ENCODE measurements at places on chromosomes 13 and 19.

DNA sequence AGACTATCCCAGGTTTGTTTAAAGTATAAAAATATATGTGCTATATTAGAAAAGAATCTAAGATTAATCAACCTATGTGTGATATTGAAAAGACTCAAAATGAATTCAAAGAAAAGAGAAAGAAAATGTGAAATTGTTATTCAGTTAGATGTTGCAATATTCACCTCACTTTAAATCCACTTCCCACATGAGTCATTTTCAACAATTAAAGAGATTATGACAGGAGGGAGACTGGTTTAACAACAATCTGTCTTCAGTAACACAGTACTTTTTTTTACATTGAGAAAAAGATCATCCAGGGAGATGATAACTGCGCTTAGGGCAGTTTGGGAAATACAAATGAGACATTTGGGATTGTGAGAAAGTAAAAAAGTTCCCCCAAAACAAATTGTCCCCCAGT is 1246.2 kb downstream of the SLITRK1 start:
- DNase-seq = no peak

GRCh38 chr19:347946-348861 is 3.6 kb upstream of the MIER2 start:
- no peak for DNase-seq

DNA sequence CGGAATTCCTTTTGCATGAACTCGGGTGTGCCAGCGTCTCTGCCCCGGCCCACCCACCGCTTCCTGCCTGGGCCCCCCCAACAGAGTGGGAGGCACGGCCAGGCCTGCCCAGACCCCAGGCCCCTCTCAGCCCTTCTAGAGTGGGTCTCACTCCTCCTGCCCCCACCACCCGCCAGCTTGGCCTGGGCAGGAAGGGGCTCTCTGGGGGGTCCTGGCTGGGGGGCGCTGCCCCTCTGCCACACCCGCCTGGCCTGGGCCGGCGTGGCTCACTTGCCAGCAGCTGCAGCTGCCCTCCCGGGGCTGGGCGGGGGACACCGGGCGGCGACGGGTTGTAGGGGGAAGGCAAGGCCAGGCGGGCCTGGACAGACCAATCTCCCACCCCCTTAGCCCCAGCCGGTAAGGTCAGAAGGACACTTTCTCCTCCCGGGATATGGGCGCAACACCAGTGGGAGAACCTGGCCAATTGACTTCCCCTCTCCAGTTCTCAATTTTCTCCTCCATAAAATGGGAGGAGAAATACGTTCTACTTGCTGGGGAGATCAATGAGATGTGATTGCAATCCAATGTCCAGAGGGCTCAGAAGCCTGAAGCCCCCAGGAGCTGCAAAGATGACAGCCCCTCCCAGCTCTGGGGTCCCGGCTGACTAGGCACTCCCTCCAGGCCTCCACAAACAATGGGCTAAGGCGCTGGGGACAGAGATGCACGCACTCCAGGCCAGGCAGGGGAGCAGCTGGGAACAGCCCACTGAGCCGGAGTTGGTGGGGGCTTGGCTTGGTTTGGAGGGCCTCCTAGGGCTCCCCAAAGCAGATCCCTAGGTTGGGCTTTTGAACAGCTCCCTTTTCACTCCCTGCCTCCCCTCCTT is 2.4 kb downstream of the CRLF1 start:
- no peak for DNase-seq

GRCh38 chr19:48290771-48291488 is 21.0 kb downstream of the ZNF114 start:
- peak; percentile 34 for DNase-seq

DNA sequence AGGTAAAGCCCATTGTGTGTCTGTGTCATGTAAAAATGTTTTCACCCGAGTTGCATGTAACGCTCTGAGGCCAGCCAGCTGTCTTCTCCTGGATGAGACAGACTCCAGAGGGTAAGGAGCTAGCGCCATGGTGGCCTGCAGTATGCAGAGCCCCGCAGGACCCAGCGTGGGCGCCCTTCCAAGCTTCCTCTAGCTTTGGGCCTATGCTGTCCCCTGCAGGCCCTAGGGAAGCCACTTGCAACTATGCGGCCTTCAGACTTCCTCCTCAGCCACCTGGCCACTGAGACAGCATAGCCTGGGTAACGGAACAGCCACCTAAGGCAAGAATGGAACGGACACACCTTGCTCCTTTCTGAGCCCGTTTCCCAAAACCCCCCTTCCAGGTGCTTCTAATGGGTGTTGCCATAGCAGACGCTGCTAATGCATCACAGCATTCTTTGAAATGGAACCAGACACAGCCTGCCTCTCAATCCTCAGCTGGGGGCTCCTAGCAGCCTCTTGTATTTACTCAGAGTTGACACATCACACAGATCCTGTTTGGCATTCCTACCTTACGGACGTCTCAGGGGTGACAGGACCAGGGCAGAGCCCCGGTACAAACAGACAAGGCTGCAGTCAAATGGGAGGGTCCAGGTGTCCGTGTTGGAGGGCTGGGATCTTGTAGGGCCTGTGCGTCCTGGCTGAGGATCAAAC is 6.2 kb downstream of the FAM32A start:
- no peak for DNase-seq

- DNase-seq = no peak
Observed at GRCh38 chr13:110103534-110103933, 203.4 kb downstream of the COL4A1 start.

GRCh38 chr13:27783111-27783510 is 9.2 kb upstream of the GSX1 start:
- DNase-seq = no peak

GRCh38 chr19:4108767-4109625 is 14.9 kb downstream of the MAP2K2 start:
- peak; percentile 84 for DNase-seq

- DNase-seq = no peak
Observed at GRCh38 chr13:26760832-26761582, 421 bp upstream of the GPR12 start.

DNA sequence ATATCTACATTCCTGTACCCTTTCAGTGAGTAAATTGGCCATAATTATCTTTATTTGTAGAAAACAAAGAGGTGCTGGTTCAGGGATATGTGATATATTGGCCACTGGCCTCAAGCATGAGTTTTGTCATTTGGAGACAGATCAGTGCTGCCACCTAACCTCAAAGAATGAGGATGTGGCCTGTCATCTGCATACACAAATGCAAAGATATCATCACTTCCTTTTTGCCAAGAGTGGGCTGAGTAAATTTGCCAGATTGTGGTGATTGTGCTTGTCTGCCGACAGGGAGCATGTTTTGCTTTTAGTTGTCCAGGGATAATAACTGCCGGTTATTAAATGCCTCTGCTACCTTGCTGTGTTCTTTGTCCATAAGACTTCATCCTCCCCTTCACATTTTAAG is 44.2 kb downstream of the WASF3 start:
- DNase-seq = no peak

DNA sequence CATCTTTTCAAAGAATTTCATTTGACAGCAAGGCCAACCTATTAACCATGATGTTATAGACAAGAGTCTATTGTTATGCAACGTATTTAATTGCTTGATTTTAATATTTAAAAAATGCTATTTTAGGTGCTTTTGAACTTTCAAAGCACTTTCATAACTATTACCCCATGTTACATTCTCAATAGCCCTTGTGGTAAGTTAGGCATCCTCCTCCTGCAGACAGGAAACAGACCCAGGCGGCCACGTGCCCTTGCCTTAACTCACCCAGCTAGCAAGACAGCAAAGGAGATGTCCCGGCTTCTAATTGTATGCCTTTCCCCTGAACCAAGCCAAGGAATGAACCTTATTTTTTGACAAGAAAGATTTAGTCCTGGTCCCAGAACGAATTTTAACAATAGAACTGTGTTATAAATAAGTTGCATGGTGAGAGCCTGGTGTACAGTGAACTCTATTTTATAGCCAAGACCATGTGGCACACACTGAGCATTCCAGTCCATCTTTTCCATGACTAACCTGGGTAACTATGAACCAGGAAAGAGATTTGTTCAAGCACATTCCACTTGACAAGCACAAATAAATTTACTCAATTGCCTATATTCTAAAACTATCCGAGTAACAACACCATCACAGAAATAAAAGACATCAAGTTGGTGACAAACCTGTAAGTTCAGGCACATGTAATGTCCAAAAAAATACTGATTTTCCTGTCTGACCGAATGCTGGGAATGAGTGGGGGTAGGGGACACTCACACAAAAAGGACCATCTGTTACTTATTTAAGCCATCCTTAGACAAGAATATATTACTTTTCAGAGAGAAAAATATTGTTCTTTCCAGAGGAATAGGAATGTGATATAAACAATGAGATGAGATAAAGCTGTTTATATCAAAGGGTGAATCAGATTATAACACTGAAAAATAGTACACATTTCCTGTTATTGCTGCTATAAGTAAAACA is 163.0 kb downstream of the EFNB2 start:
- DNase-seq = no peak

DNA sequence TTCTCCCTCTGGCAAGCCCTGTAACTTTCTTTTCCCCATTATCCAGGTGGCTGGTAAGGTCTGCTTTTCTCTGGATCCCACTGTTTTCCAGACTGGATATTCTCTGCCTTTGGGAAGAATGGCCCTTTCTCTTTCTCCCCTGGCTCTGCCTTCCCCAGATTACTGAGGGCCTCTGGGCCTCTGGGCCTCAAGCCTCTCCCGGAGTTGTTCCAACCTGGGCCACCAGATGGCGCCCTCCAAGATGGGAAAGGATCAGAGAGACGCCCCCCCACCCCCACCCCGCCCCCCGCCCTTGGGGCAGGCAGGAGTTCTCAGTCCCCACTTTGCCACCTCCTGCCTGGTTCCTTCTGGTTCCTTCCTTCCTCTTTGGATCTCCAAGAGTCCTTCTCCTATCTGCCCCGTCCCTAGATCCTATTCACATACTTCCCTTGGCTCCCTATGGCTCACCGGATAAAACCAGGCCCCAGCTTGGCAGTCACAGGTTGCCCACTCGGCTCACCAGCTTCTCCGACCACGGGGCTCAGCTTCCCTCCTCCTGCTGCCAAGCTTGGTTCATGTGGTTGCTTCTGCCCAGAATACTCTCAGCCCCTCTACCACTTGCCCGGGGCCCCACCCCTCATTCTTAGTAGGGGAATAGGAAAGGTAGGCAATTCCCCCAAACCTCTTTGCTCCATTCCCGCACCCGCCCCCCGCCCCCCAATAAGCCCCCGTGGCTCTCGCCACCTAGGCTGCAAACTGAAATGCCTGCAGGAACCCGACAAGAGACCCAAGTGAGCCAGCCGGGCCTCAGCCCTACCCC is 13.1 kb downstream of the EPS8L1 start:
- peak; percentile 64 for DNase-seq

GRCh38 chr13:114069376-114070097 is 62.9 kb downstream of the RASA3 start:
- DNase-seq = no peak

GRCh38 chr13:26280822-26281221 is 26.9 kb downstream of the CDK8 start:
- DNase-seq = no peak

GRCh38 chr13:75319254-75319653 is 162.7 kb downstream of the TBC1D4 start:
- DNase-seq = no peak

DNA sequence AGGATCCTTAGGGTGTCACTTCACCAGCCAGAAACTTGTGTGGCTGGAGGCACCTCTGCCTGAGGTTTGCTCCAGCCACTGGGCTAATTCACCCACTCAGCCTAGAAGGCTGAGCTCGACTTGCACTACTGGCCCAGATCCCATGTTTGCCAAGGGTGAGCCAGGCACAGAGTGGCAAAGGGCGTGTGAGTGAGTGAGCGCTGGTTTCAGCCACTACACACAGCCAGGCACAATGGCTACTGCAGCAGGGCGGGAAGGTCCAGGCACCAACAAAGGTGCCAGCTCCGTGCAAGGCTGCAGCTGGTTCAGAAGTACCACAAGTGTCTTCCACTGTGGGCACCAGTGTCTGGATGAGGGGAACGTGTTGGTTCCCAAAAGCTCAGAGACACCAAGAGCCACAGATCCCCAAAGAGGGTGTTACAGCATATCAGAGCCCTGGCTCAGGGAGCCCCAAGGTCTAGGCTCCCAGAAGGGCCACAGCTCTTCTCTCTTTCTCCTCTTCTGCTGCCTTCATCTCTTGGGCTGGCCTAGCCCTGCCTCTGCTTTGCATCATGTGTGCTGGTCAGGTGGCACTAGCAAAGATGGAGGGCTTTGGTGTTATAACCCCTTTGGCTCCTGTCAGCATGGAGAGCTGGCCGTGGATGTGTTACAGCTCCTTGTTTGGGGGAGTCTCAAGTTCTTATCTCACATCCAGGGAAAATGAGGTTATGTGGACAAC is 736.3 kb upstream of the KLHL1 start:
- DNase-seq = peak; percentile 10

DNA sequence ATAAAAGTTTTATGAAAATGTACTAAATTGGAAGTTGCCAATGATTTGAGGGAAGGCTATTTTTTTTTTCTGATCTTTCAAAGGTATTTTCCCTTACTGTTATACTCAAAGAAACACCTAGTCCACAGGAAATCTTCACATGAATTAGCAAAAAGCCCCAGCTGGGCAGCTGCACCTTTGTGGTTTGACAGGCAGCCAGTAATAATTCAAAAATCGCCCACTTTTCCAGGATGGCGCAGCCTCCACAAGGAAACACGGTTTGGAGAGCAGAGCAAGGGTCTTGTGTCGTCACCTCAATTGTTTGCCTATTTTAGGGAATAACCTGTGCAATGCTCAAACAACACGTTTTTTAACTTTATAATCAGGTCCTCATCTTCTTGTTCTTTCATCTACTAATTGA is 324.9 kb upstream of the GPC6 start:
- no peak for DNase-seq

DNA sequence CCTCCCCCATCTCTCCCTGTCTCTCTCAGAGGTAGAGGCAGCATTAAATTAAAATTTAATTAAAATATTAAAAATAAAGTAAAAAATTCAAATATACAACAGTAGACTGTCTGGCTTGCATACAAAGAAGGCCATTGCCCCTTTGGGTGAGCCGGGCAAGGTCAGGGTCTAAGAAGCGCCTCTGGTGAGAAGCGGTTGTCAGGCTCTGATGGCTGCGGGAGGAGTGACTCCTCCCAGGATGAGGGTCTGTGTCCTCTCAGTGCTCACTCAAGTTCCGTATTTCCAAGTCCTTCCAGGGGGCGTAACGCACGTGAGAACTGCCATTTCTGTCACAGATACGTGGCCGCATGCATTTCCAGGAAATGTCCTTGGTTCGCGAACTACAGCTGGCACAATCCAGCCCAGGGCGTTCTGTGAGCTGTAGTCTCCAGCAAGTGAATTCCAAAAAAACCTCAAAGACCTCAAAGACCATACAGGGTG is 737 bp upstream of the ZNF181 start:
- DNase-seq = no peak

DNA sequence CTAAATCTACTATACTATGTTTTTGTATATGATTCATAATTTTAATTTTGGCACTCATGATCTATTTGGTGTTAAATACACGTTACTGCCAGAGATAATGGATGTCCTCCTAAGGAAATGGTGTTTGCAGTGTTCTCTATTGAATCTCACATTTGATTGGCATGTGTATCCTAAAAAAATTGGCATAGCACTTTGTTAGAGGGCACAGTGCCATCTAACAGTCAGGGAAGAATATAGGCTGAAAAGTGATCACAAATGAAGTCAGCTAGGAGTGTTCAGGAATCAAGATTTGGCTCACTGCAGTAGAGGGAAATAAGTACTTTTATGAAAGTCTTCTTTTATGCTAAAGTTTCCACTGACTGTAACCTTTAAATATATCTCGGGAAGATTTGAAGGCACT is 624.6 kb downstream of the GPC6 start:
- DNase-seq = no peak

GRCh38 chr19:45076029-45076850 is at the start of gene ZNF296:
TSS of gene ZNF296 (minus strand) at chr19:45076478. CDS start at chr19:45076373, 105 bp downstream.
- DNase-seq = peak; percentile 80

- DNase-seq = no peak
Observed at GRCh38 chr13:95181586-95181985, 119.7 kb downstream of the ABCC4 start.
